CD4-positive, alpha-beta T cell treated with Interferon gamma for 1 hour (primary cell): ENCODE measurements at places on chromosomes 6 and 20.

- no peak for DNase-seq
These were observed 122.6 kb upstream of the MCHR2 start for GRCh38 chr6:100116411-100117194.

GRCh38 chr6:113560376-113560775, 296.8 kb upstream of the MARCKS start:
- no peak for DNase-seq

DNA sequence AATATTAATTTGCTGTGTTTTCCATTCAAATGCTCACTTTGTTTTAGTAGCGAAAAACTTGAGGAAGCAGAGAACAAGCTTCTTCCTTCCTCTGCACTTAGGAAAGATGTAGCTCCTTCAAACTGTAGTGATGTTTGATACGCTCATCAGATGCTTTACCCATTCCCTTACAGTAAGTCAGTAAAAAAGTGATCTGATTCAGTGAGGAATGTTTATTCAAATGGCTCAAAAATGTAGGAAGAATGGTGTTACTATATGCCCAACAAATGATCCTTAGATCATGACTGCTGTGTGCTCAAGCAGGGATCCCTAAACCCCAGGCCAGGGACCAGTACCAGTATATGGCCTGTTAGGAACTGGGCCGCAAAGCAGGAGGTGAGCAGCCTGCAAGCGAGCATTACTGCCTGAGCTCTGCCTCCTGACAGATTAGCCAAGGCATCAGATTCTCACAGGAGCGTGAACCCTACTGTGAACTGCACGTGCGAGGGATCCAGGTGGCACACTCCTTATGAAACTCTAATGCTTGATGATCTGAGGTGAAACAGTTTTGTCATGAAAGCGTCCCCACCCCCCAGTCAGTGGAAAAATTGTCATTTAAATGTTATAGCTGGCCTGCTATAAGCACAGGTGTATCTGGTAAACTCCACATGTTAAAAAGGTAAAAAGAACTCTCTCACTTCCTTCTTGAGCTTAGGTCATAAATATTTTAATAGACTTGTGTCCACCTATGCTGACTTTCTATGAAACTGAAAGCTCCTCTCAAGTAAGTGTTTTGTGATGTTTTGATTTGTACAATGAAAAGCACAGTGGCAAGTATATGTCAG, 187.2 kb downstream of the FOXC1 start:
- DNase-seq: no peak

DNA sequence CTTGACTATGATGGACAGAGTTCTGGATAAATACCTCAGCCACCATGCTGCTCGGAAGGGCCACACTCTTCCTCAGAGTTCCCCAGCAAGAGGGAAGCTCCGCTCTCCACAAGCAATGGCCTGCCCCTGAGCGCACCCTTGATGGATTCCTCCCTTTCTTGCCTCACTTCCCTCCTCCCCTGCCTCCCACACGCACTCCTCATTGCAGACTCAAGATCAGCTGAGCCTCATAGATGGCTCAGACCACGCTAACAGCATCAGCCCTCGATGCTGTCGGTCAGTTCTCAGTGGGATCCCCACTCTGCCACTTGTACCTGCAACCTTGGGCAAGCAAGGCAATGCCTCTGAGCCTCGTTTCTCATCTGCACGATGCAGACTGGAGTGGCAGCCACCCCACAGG, 123.3 kb downstream of the BMP7 start:
- no peak for DNase-seq

GRCh38 chr6:114592506-114592905, 249.7 kb upstream of the HS3ST5 start:
- DNase-seq: no peak

DNA sequence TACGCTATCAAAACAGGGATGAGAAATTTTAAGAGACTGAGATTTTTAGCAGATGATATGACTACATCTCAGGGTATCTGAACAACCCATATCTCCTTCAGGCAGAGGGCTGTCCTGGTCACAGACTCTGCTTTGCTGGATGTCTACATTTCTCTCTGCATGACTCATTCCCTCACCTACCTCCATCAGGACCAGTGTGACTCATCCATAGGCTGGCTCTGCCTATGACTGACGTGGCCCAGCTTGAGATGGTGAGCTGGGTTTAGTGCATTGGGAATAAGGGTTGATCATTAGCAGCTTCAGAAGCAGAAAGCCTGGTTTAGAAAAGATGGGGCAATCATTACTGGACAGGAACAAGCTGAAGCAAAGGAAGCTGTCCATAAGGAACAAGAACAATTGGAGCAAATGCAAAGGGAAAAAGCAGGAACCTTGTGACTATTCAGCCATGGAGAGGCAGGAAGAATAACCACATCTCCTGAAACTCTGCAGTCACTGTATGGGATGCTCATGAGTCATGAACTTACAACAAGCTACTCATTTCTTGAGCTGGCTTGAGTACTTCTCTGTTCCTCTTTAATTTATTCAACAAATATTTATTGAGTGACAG, 86.4 kb upstream of the CBLN4 start:
- no peak for DNase-seq

- no peak for DNase-seq
These were observed 162.3 kb upstream of the PDE10A start for GRCh38 chr6:165825256-165825815.

GRCh38 chr6:49919935-49920644, 43.9 kb downstream of the DEFB114 start:
- no peak for DNase-seq

GRCh38 chr20:23020230-23021018, 14.7 kb upstream of the SSTR4 start:
- DNase-seq: no peak

- DNase-seq: no peak
These were observed 30.4 kb downstream of the PSMB1 start for GRCh38 chr6:170522565-170523183.

DNA sequence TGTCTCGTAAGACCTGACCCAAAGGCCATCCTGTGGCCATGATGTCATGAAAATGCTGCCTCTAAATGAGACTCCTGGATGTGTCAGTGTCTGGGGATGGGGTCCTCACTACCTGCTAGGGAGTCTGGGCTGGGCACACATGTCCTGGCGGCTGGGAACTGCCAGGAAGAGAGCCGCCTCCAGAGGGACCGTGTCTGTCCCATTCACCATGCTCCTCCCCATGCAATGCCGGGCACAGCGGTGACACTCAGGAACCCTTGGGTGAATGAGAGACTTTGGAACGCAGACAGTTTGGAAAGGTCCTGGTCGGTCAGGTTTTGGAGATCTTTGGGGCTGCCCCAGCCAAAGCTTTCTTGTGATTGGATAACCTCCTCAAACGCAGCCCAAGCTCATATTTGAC, 40.1 kb upstream of the GTSF1L start:
- no peak for DNase-seq

DNA sequence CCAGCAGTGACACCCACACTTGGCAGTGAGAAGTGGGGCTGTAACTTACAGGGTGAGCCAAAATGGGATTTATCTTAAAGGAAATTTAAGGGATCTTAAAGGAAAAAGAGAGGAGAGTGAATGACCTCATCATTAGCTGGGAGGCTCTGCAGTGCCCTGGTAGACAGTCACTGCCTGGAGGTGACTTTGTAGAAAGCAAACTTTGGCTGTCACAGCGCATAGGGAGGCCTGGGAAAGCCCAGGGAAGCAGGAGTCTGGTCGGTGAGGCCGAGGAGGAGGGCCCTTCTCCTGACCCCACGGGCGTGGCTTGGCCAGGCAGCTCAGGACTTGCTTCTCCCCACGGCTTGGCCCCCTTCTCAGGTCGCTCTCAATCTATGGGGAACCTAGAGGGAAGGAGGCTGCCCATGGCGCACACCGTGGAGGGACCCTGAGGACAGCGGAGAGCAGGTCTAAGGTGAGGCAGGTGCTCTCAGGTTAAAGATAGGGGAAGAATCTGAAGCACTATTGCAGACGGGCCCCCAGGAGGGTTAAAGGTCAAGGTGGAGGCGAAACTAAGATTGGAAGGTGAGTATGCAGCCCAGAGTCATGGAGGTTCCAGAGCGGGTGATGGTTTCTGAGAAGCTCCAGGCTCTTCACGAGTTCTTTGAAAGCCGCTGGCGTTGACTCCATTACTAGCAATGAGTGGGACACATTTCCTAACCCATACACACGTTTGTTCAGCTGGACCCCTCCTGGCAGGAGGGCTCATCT, 15.6 kb upstream of the RIPK1 start:
- no peak for DNase-seq

DNA sequence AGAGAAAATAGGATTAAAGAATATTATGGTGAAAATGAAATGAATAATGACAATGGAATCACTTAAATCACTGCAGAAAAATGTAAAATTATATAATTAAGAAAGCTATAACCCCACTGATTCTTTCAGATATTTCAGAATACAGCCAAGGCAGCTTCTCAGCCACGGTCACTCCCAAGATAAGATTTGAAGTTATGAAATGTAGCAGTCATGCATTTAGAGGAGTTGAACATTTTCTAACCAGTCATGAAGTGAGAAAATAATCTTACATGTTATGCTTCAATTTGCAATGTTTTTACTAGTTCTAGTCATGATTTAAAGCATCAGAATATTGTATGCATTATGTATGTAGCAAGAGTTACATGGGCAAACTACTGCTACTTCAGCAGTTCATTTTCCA, 13.3 kb upstream of the PLCB1 start:
- DNase-seq: no peak

- DNase-seq: no peak
These were observed 49.1 kb downstream of the FAM120B start for GRCh38 chr6:170355661-170356060.

DNA sequence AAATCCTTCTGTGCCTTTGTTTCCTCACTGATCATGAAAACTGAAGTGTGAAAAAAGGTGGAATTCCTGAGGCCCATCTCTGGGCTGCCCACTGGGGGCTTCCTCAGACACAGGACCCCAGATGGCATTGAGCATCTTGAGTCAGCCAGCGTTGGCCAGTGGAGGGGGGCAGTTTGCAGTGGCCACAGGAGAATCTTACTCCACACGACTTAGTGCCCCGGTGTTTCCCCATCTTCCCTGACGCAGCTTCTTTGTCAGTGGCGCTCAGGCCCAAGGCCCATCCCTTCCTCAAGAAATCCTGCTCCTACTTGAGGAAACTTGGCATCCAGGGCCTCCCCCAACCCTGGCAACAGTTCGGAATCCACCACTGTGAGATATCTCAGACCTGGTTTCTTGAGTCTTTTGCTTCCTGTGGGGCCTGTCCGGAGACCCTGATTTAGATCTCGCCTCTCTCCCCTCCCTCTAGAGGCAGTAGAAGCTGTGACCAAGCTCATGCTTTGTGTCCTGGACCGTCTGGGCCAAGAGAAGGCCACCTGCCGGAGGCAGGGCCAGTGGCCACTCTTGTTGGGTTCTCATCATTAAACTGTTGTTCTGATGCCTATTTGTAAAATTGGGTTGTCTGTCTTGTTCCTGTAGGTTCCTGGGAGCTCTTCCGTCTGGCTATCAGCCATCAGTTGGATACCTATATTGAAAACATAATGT, 20.2 kb upstream of the DLGAP4 start:
- DNase-seq: no peak

DNA sequence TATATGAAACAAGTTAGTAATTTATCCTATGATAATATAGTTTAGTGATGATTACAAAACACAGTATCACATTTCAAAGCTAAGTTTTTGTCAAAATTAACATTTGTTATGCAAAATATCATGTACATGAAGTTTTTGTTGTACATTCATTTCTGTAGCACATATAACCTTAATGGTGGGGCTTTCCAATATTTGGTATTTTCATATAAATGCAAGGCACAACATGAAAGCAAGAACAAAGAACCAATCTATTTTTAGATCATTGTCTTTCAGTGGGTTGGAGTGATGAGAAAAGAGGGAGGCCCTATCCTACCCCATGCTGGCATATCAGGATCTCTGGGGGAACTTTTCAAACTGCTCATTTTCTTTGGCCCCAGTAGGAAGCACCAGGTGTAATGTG, 53.4 kb downstream of the FAM83B start:
- DNase-seq: no peak

DNA sequence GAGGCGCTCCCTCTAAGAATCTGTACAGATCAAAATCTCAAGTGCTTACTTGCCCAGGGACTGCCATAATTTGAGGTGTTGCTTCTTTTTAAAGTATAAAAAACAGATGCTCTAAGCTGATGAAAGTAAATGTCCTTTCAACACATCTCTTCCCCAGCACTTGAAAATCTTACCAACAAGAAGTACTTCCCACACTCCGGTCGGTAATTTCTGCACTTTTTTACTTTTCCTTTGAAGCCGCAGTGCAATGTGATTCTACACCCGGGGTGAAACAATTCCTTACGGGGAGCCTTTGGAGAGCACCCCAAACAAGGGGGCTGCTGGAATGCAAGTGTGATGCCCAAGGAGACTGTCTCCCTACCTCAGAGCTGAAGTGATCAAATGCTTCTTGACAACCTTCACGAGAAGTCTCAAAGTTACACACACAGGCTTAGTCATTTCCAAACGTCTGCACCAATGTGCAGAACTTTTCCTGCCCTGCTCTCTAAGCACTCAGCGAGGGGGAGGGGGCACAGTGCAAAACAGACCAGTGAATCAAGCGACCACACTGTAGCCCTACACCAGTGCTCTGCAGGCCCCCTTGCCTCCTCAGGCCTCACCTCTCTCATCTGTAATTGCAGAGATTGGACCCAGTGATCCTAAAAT, 56.7 kb downstream of the ATXN1 start:
- DNase-seq: no peak

GRCh38 chr6:164303102-164303964, 888.8 kb downstream of the QKI start:
- no peak for DNase-seq

DNA sequence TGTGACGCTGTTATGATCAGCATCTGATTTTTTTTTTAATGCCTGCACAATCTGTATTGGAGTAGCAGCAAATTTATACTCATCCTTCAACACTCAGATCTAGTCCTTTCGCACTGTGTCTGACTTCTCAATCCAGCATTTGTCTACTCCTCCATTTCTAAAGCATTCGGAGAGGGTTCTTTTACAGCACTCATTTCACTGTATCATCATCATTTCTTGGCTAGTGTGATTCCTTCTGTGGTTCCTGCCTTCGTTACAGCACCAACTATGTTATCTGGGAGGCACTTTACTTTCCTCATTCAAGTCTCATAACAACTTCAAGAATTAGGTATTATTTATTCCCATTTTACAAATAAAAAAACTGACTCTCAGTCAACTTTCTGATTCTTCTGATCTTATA, 18.0 kb downstream of the NUDT3 start:
- no peak for DNase-seq

- no peak for DNase-seq
These were observed 83.7 kb upstream of the MPC1 start for GRCh38 chr6:166466178-166467122.

- no peak for DNase-seq
These were observed 49.7 kb upstream of the FRMD1 start for GRCh38 chr6:168128631-168129291.

DNA sequence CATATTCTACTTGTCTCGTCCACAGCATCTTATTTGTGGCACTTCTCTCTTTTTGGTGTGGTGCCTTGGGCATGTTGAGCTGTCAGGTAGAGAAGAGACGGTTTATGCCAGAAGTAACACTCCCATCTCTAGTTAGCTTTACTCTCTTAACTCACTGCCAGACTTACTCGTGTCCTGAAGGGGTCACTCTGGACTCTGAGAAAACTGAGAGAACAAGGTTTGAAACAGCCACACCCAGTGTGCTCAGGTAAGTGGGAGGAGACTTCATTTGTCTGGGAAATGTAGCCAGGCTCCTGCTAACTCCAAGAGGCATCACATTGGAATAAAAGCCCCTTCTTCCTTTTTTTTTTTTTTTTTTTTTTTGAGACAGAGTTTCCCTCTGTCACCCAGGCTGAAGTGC, 360.8 kb downstream of the QKI start:
- no peak for DNase-seq

GRCh38 chr6:127484212-127484863, 25.1 kb upstream of the KIAA0408 start:
- no peak for DNase-seq
